HT-29 (cell line): ENCODE measurements at places on chromosomes 5 and 9. TPM values are rescaled to one million over a fixed set of nuclear protein-coding genes. Genes with fewer than 3 reads are reported as not detected.

DNA sequence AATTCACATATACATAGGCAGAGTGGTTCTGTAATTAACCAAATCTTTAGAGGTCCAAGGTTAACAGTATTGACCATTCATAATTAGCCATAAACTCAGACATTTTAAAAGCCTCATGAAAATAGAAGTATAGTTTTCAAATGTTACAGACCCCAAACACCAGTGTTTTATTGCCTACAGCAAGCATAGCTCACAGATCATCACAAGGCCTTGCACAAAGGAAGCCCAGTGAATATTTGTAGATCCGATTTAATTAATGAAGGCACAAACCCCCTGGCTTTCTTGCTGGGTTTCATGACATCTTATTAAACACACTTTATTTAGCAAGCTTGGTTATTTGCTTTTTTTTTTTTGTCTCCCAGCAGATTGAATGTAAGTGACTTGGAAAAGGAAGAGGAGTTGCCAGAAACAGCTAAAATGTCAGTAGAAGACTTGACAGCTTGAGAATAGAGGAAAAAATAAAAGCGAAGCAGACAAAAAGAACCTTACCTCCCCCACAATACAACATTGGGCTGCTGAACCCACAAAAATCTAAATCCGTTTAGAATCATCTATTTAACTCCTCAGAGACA, 283.9 kb upstream of the TNC start:
- no peak for DNase-seq

DNA sequence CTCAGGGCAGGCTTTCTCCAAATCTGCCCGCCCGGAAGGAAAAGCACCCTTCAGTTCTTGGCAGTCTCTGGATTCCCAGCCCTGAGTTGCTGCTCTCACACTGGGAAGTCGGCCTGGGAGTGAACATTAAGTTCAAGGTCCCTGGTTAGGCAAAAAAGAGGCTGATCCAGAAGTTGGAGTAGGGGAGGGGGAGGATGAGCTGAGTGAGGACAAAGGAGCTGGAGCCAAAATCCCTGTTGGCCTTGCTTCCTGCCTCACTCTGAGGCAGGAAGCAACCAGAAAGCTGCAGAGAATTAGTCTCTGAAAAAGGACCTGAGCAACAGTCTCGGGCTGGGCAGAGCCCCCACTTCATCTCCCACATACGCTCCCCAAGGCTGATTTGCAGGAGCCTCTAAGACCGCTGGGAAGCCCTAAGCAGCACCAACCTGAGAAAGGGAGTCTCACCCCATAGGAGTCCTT, 15.0 kb upstream of the RPS14 start:
- DNase-seq: no peak

GRCh38 chr9:120735415-120736126, 21.3 kb upstream of the MEGF9 start:
- peak; percentile 37 for DNase-seq

GRCh38 chr5:134139891-134140469, 25.5 kb downstream of the TCF7 start:
- no peak for DNase-seq

DNA sequence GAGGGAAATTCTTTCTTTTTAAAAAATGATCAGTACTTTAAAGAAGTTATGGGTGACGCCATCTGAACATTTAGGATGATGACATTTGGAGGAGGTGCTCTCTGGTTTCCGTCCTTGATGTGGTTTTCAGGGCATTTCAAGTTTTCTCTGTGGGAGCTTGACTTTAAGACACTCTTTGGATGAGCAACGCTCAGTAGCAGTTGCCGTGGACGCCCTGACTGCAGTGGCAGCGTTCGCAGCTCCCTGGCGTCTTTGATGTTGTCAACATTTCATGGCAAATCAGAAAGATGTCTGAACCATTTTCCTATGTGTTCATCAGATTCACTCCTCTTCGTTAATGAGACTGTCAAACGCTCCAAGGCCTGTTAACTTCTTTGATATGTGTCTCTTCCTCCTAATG, 86.1 kb downstream of the ZNF354C start:
- DNase-seq: no peak

The NTRK2 gene
- not detected in 2 replicates for total RNA-seq

The KCNIP1 gene
- total RNA-seq: not detected in 2 replicates
